Kidney (tissue), 22 donors: ENCODE measurements at places on chromosomes 12 and 14. TPM values are rescaled to one million over a fixed set of nuclear protein-coding genes. Genes with fewer than 3 reads are reported as not detected.

The WIF1 gene
- polyA plus RNA-seq = not detected

The PPP2R5E gene
- 9.7 TPM for polyA plus RNA-seq

DNA sequence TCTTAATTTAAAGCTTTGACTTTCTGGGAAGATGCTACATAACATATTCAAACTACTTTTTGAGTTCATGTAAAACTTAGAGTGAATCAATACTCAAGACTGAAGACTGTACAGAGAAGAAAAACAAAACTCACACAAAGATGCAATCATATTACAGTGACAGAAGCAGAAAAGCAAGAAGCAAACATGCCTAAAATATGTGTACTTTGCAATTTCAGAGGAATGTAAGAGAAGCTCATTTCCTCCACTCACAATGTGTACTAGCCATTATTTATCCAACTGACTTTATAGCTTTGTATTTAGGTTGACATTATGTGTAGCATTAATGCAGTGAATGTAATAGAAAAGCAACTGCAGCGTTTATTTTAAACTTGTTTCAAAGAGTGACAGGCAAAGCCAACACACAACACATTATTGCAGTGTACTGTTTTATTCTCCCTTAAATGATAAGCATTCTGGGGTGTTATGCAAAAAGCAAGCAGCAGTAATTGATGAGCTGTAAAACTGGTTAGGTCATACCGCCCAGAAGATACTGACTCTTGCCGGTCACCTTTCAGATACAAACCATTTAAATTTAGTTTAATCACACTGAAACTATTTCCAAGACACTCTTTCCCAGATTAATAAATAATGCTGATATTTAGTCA is 88.2 kb upstream of the PAWR start:
- DNase-seq = no peak

GRCh38 chr12:101634724-101635123 is 40.0 kb downstream of the MYBPC1 start:
- DNase-seq = no peak

The PLEKHD1 gene
- 3.4 TPM for polyA plus RNA-seq

The GZMH gene
- 1.9 TPM for polyA plus RNA-seq

DNA sequence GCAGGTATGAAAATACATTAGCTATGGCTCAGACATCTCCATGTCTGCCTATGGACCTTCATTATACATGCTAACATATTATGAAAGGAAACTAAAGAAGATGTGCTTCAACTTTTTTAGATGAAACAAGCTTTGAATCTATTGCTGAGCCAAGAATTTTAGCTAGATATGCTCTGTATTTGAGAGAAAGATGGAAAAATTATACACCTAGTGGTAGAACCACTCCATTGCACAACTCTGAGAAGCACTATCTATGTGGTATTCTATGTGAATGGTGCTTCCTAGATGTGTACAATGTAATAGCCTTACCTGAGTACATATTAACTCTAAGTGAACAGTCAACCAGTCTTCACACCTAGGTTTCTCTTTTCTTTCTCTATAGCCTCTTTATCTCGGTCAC is 17.3 kb downstream of the EPYC start:
- no peak for DNase-seq

The AQP2 gene
- 666 TPM for polyA plus RNA-seq

- DNase-seq = peak; percentile 60
Observed at GRCh38 chr12:117485984-117486839, 124.8 kb upstream of the NOS1 start.
